ENCODE measurements at places on chromosomes 5 and 9. TPM values are rescaled to one million over a fixed set of nuclear protein-coding genes. Genes with fewer than 3 reads are reported as not detected.

The FOCAD gene
- 17.3 TPM for total RNA-seq

The SNAPC3 gene
- total RNA-seq = 20.5 TPM

The TMC1 gene
- 0.10 TPM for total RNA-seq

The IFNA13 gene
- total RNA-seq = not detected

The SOHLH1 gene
- not detected for total RNA-seq

The PCDHGC3 gene
- 5.1 TPM for total RNA-seq

The HAND1 gene
- 0.25 TPM for total RNA-seq

The SLC12A2 gene
- total RNA-seq = 9.6 TPM

The FAM78A gene
- 0.31 TPM for total RNA-seq

The PRELID2 gene
- total RNA-seq = 8.2 TPM

The SLC36A3 gene
- total RNA-seq = not detected

The ACTBL2 gene
- 0.08 TPM for total RNA-seq

The BTNL9 gene
- total RNA-seq = 1.2 TPM

The ZNF300 gene
- total RNA-seq = 2.8 TPM

The PCDH12 gene
- total RNA-seq = not detected

The NTNG2 gene
- total RNA-seq = 3.1 TPM

The HNRNPA0 gene
- 53.0 TPM for total RNA-seq

The MLLT3 gene
- total RNA-seq = 17.7 TPM

Data from A549 treated with Mapracorat at 1 μM for 4 hours (cell line).